ENCODE measurements at places on chromosomes 3 and 15.

- no peak for DNase-seq
Measured at GRCh38 chr3:123416173-123416572, 32.7 kb downstream of the ADCY5 start.

- no peak for DNase-seq
Measured at GRCh38 chr3:181761906-181762305, 50.2 kb downstream of the SOX2 start.

DNA sequence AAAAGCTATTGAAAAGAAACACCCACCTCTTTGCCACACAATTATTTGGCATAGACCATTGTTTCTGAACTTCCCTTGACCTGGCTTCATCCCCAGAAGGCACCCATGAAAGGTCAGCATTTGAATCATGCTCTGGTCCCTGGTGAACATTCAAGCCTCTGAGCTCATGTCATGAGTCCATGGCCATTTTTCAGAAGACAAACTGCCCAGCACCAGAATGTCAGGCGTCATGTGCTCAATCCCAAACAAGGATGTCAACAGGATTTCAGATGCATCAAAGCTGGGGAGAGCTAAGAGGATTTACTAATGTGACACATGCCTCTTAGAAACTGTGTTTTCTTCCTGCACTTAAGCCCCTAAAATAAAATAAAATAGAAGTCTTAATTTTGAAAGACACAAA lies 41.3 kb downstream of the TMED3 start:
- DNase-seq: no peak

DNA sequence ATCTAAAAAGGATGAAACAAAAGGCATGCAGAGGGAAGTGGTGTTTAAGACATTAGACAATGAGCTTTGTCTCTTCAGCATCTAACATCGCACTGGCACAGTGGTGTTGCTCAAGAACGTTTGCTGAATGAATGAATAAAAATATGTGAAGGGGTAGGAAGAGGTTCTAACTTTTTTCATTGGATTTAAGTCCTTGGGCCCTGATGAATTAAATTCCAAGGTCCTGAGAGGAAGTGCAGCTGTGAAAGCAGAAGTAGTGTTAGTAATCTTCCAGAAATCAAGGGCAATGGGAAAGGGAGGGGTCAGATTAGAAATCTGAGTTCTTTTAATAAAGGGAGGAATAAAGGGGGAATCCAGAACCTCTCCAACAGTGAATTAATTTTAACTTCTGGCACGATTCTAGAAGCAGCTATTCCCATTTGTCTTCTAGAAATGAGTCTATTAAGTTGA lies 29.6 kb downstream of the TLNRD1 start:
- no peak for DNase-seq

- no peak for DNase-seq
Measured at GRCh38 chr3:72280876-72281275, 495.9 kb upstream of the PROK2 start.

- DNase-seq: no peak
Measured at GRCh38 chr15:39313467-39313866, 267.4 kb upstream of the THBS1 start.

DNA sequence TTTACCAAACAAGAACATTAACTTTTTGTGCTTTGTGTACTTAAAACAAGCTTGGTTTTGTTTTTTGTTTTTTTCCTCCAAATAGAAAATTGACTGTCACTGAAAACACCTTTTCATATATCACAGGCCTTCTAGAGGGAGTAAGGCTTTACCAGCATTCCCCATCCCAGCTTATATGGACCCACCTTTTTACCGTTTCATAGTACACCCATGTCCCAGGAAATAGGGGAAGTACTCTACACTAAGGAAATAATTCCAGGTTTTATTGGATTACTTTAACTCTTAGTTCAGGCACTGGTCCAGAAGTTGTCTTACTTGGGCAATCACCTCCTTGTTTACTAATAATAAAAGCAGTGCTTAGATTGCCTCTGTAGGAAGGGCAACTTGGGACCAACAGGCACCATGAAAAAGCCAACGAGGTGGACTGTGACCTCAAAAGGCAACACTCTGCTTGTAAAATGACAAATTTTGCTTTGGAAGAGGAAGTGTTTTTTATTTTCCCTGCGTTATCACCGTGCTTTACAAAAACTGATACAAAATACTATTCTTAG lies 26.2 kb downstream of the HMG20A start:
- no peak for DNase-seq

DNA sequence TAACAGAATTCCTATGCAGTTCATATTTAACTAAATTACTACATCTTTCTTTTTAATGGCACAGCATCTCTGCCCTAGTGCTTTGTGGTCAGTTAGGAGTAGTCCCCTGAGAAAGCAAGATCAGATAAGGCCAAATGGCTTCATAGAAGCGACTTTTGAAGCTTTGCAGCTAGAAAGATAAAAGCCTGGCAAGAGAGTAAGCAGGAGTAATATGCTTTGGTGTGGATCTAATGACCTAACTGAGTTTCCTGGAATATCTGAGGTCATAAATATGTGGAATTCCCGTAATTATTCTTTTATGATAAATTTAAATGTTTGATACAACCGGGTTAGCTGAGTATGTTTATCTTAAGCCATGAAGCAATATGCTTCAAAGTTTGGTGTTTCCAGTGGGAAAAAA lies 374.9 kb upstream of the LRRC3B start:
- no peak for DNase-seq

- no peak for DNase-seq
Measured at GRCh38 chr3:181618260-181618659, 93.5 kb upstream of the SOX2 start.

All from caudate nucleus (tissue), 63 donors.